Aortic smooth muscle cell (primary cell): ENCODE measurements at places on chromosomes 11 and 22. TPM values are rescaled to one million over a fixed set of nuclear protein-coding genes. Genes with fewer than 3 reads are reported as not detected.

Gene MICAL2
- total RNA-seq, result 592 and 664 TPM in 2 replicates

Gene SMTNL1
- not detected in 2 replicates for total RNA-seq

Gene USP2
- total RNA-seq, result 0.06 and 0.13 TPM in 2 replicates

Gene INS
- not detected in 2 replicates for total RNA-seq

Gene OR56A1
- not detected in 2 replicates for total RNA-seq

Gene SFI1
- 15.7 and 20.3 TPM in 2 replicates for total RNA-seq

Gene GPHA2
- total RNA-seq, result not detected in 2 replicates

Gene SGSM1
- 1.5 and 2.6 TPM in 2 replicates for total RNA-seq

Gene SUSD2
- 17.5 and 18.1 TPM in 2 replicates for total RNA-seq

Gene OR5AN1
- total RNA-seq, result not detected in 2 replicates

Gene CCDC188
- 1.7 and 3.5 TPM in 2 replicates for total RNA-seq

Gene UBQLNL
- total RNA-seq, result 0.12 and 0.13 TPM in 2 replicates

Gene STK33
- total RNA-seq, result 0.12 and 0.26 TPM in 2 replicates

Gene DBX1
- not detected in 2 replicates for total RNA-seq

Gene SF1
- 70.8 and 88.3 TPM in 2 replicates for total RNA-seq

Gene RTN3
- total RNA-seq, result 47.3 and 65.6 TPM in 2 replicates

Gene LRRC4C
- total RNA-seq, result 0.40 and 2.2 TPM in 2 replicates

Gene SLC22A6
- not detected in 2 replicates for total RNA-seq

Gene CHST1
- 1.1 and 1.2 TPM in 2 replicates for total RNA-seq

Gene HBD
- total RNA-seq, result not detected in 2 replicates

Gene CTSW
- total RNA-seq, result 0.12 TPM in 1 of 2 replicates, not detected in the other

Gene OR5D16
- total RNA-seq, result not detected in 2 replicates

Gene SYCE3
- total RNA-seq, result 0.79 TPM in 1 of 2 replicates, not detected in the other

Gene ALKBH3
- total RNA-seq, result 40.6 and 42.4 TPM in 2 replicates
